CD4-positive, alpha-beta T cell (primary cell): ENCODE measurements at places on chromosomes 2 and 18. TPM values are rescaled to one million over a fixed set of nuclear protein-coding genes. Genes with fewer than 3 reads are reported as not detected.

DNA sequence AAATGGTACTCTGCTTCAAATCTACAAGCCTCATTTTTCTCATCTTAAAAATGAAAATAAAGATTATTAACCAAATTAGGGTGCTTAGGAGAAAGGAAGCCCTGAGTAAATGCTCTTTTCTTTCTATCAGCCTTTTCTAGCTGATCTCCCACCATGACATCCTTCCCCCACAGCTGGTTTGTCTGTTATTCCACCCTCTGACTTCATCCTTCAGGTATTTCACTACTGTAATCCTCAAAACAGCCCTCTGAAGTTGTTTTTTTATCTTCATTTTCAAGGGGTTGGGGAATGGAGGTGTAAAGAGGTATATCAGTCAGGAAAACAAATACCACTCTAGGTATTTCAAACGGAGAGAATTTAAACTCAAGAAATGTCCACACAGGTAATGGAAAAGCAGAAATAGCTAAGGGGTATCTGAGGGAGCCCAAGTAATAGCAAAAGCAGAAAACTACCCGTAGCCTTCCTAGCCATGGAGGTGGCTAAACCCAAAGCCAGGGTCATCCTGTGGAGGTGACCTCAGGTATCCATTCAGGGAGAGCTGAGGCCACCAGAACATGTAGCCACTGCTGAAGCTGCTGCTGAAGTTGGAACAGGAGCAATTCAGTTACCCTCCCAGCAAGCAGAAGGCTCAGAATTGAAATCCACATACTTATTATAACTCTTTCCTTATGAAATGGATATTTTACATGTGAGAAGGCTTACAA is 990.9 kb upstream of the ACVR2A start:
- no peak overlapping the region for H3K4me3 ChIP-seq
- H3K36me3 ChIP-seq = no peaks in the 10 kb centered on the region
- H3K4me1 ChIP-seq = no peaks in the 10 kb centered on the region
- H3K27ac ChIP-seq = no peak overlapping the region
- no peak for DNase-seq

- no peak overlapping the region for H3K27ac ChIP-seq
- peaks cover 5% of the 10 kb centered on the region for H3K27me3 ChIP-seq
- H3K36me3 ChIP-seq = no peaks in the 10 kb centered on the region
- no peak for DNase-seq
- no peaks in the 10 kb centered on the region for H3K4me1 ChIP-seq
These were observed 255.9 kb upstream of the RASGRP3 start for GRCh38 chr2:33220533-33220932.

TUBA4B gene
- total RNA-seq = not detected

DNA sequence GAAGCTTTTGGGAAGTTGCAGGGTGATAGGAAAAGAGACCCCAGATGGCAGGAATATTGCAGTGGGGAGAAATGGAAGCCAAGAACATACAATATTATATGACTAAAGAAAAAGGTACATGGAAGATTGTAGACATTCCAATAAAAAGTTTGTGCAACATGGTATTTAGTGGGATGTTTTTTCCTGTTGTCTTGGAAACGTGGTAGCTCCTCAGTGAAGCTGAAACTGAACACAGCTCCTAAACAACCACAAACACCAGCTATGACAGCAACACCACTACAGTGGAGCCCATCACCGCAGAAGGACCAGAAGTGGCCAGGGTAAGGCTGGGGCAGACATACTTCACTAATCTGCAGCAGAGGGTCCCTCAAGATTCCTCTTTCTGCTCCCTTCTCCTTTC is 246.8 kb downstream of the CDH20 start:
- H3K4me1 ChIP-seq = peaks cover 8% of the 10 kb centered on the region
- no peak for DNase-seq
- no peaks in the 10 kb centered on the region for H3K36me3 ChIP-seq
- H3K27ac ChIP-seq = no peak overlapping the region
- H3K27me3 ChIP-seq = peaks cover 14% of the 10 kb centered on the region
- H3K4me3 ChIP-seq = no peak overlapping the region

DNA sequence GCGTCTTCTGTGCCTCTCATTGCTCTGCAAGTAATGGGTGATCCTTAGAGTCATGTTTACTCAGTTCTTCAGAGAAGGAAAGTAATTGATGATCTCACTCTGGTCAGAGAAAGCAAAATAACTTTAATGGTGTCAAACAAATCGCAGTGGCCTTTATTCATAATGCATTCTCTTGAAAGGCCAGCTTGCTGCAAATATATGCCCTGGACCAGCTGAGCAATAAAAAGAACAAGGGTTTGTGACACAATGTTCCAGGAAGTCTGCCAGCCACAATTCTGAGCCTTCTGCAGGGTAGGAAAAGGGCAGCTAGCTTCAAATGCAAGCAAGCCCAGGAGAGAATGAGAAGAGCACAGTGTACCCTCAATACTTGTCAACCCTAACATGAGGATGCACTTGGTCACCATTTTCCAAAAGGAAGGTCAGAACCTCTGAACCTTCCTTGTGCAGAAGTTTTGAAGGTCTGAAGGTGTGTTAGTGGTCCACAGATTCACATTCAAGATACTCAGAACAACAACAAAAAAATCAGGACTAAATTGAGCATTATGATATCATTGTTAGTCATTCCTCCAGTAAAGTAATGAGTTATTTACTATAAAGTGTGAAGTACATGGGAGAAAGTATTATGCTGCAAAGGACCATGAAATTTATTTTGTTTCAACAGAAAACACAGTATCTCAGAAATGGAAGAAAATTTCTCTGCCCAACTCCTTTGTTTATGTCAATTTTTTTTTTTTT is 355.6 kb downstream of the PAX3 start:
- H3K4me1 ChIP-seq = no peaks in the 10 kb centered on the region
- H3K4me3 ChIP-seq = no peak overlapping the region
- no peaks in the 10 kb centered on the region for H3K36me3 ChIP-seq
- H3K27ac ChIP-seq = no peak overlapping the region
- no peaks in the 10 kb centered on the region for H3K27me3 ChIP-seq

GRCh38 chr2:199460101-199460671 is 2.4 kb upstream of the SATB2 start:
- no peaks in the 10 kb centered on the region for H3K36me3 ChIP-seq
- H3K4me1 ChIP-seq = peaks cover 69% of the 10 kb centered on the region
- DNase-seq = no peak
- no peak overlapping the region for H3K27ac ChIP-seq

AOX1 gene
- not detected for total RNA-seq

KLHL14 gene
- total RNA-seq = not detected

GRCh38 chr2:40242315-40242714 is 209.6 kb downstream of the SLC8A1 start:
- no peaks in the 10 kb centered on the region for H3K36me3 ChIP-seq
- no peaks in the 10 kb centered on the region for H3K4me1 ChIP-seq
- no peak for DNase-seq
- H3K27me3 ChIP-seq = no peaks in the 10 kb centered on the region
- no peak overlapping the region for H3K4me3 ChIP-seq

GPC1 gene
- total RNA-seq = 0.98 TPM

REG1A gene
- total RNA-seq = not detected

GALR1 gene
- not detected for total RNA-seq

DNA sequence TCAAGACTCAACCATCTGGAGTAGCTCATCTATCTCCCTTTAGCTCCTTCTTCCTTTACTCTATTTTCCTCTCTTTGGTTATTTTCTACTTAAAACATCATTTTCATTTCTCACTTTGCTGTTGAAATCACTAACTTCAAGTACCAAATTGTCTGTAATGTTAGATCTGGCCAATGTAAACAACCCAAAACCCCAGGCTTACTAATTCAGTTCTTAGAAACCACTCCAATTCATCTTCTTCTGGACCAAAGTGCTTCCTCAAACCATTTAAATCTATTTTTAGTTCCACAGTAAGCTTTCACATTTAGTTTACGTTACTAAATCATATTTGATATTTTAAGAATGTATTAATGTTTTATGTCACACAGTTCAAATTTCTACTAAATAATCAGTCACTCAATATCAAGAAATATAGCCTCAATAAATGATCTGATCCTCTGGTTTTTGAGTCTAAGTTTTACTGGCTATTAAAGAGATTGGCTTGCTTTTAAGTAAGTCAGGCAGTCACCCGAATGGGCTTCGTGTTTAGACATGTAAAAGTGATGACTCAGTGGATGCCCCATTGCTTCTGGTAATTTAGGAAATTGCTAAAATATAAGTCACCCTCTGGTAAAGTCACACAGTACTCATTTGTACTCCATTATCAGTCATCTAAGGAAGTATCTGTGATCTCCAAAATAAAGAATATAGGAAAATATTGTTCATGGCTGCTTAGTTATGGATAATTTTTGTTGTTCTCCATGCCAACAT is 527.2 kb upstream of the SOX11 start:
- H3K36me3 ChIP-seq = no peaks in the 10 kb centered on the region
- DNase-seq = no peak
- H3K4me3 ChIP-seq = no peak overlapping the region
- H3K4me1 ChIP-seq = no peaks in the 10 kb centered on the region
- no peaks in the 10 kb centered on the region for H3K27me3 ChIP-seq
- no peak overlapping the region for H3K27ac ChIP-seq
